ENCODE measurements at places on chromosomes 2 and 18.

DNA sequence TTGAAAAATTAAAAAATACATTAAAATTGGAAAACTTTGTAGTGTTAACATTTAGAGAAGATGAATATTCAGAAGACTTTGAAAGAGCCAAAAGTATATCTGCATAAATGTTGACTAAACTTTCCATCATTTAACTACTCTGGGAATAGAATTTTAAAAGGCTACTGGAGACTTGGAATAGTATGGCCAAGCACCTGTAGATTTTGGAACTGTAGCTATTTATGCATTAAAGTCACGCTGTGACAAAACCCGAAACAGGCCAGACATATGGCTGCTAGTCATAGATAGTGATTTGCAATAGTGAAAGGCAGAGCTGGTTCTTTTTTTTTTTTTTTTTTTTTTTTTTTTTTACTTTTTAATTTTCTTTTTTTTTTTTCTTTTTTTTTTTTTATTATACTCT is 396.0 kb downstream of the SOCS6 start:
- no peak for DNase-seq

DNA sequence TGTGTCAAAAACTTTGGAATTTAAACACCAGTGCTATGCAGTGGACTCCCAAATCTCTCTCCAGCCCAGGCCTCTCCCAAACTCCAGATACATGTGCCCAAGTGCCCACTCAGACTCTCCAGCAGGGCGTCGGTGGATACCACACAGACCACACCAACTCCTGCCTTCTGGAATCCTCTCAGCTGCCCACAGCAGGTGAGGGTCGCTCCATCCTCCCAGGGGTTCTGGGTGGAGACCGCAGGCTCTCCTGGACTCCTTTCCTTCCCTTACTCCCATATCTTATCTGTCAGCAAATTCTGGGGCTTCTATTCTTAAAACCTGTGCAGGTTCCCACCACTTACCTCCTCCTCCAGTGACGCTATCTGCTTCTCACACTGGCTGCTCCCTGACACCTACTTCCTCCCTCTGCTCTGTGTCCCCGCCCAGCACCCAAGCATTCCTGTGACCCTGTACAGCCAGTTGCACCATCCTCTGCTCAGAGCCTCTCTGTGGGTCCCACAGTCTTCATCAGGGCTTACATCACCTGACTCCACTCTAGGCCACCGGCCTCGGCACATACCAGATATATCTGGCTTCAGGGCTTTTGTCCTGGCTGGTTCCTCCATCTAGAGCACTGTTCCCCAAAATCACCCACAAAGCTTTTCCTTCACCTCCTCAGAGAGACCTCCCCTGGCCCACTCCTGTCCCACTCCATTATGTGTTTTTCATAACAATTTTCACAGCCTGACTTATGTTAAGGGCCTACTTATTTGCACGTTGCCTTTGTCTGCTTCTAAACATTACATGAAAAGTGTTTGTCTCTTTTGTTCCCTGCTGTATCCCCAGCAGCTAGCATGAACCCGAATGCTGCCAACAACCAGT is 2.6 kb upstream of the IMP4 start:
- DNase-seq, result no peak

DNA sequence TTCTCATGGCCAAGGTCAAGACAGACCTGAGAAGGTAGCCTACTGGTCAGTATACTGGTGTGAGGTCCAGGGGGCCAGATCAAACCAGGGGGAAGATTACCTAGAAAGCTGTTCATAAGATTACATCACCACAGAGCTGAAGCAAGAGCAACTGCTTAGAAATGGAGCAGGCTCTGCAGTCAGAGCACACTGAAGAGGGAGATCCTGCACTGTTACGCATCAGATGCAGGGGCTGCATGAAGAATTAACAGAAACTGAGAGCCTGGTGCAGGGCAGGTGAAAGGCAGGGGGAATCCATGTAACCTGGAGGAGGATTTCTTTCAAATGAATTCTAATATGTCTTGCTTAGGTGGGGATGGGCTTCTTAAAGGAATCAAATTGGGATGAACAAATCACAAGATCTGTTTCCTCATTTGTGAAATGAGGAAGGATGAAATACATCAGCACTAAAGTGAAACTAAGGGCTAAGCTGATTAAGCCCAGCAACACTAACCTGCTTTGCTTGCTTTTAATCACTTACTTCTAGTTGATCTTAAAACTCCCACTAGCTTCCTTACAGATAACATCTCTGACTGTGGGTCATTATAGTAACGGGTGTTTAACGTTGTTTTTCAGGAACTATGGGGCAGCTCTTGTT is 74.3 kb upstream of the ADAM23 start:
- no peak for DNase-seq

DNA sequence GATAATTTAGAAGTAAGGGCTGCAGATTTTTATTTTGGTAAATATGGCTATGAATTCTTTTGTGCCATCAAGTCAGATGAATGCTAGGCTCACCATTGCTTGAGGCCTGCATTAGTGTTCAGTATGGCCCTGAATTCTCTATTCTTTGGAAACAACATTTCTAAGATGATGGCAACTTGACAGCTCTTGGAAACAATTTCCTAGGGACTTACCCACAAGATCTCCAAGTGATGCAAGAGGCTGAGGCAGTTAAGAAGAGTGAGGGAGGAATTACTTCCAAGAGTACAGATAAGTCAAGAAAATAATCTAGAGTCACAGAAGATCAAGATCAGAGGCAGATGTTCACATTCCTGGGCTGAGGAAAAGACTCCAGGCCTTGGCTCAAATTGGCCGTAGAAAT is 129.1 kb downstream of the NRP2 start:
- no peak for DNase-seq

DNA sequence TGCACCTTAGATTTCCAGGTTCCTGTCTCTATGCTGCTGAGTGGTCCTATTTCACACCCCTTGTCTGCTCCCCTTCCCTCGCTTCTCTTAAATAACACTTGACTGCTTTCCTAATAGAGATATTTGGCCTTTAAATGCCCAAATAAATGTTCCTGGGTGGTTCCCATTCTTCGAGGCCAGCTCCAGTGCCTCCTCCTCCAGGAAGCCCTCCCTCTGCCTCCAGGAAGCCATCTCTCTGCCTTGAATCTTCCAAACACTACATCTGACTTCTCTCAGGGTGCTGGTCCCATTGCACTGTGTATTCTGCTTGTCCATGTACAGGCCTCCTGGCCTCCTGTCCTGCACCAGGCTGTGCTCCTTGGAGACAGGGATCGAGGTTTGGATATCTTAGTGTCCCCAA is 14.2 kb downstream of the EHD3 start:
- no peak for DNase-seq

DNA sequence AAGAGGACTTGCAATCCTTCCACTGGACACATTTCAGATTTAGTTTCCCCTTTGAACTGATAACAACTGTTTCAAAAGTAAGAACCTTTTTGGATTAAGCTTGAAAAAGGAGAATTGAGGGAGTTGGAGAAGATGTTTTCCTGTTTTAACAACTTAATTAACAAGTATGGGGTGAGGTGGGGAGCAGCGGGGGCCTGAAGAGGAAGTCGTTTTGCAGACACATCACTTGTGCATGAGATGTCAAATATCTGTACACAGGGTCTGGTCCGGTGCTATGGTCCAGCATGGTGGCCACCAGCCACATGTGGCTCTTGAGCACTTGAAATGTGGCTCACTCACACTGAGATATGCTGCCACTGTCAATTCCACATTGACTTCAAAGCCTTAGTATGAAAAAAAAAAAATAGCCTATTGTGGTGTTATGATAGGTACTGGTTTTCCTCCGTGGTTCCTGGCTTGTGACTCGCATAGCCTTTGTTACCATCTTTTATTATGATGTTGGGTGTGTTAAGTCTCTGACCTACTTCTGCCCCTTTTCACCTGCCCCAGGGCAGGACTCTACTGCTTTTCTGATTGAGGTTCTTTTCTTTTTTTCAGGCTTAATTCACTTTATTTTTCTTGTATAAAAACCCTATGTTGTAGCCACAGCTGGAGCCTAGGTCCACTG is 205.5 kb downstream of the BCL2 start:
- no peak for DNase-seq

All from NCI-H187 (cell line).